ENCODE measurements at places on chromosomes 13 and 19.

- no peak for DNase-seq
These were observed 24.1 kb downstream of the KLF5 start for GRCh38 chr13:73082895-73083294.

DNA sequence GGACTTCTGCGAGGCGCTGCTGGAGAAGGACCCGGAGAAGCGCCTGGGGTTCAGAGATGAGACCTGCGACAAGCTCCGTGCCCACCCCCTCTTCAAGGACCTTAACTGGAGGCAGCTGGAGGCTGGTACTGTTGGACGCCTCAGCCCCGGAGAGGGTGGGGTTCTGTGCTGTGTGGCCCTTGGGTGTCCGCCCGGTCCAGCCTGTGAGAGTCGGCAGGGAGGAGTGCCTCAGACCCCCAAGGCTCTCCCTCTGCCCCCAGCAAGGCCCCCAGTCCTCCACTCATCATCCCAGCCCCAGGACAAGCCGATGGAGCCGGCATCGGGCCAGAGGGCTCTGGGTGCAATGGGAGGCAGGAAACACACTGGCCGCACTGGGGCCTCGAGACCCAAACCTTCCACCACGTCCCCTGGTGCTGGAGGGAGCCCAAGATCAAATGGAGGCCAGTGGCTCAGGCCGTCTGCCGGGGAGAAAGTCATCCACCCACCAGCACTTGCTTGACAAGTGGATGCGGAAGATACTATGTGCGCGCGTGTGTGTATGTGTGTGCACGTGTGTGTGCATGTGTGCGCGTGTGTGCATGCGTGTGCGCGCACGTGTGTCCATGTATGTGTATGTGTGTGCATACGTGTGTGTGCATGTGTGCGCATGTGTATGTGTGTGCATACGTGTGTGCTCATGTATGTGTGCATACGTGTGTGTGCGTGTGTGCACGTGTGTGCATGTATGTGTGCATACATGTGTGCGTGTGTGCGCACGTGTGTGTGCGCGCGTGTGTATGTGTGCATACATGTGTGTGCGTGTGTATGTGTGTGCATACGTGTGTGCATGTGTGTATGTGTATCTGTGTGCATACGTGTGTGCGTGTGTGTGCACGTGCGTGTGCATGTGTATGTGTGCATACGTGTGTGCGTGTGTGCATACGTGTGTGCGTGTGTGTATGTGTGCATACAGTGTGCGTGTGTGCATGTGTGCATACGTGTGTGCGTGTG, 25.8 kb upstream of the TMEM255B start:
- DNase-seq, result no peak

- no peak for DNase-seq
These were observed 53.6 kb downstream of the WDFY2 start for GRCh38 chr13:51637852-51638215.

- DNase-seq, result no peak
These were observed 419.5 kb upstream of the ARGLU1 start for GRCh38 chr13:106987427-106987785.

- no peak for DNase-seq
These were observed 285.5 kb downstream of the UQCRFS1 start for GRCh38 chr19:28927456-28927855.

- DNase-seq, result peak; percentile 38
These were observed 99.7 kb upstream of the MIR17HG start for GRCh38 chr13:91247768-91248167.

- DNase-seq, result no peak
These were observed 210.9 kb downstream of the NALCN start for GRCh38 chr13:101205408-101205807.

DNA sequence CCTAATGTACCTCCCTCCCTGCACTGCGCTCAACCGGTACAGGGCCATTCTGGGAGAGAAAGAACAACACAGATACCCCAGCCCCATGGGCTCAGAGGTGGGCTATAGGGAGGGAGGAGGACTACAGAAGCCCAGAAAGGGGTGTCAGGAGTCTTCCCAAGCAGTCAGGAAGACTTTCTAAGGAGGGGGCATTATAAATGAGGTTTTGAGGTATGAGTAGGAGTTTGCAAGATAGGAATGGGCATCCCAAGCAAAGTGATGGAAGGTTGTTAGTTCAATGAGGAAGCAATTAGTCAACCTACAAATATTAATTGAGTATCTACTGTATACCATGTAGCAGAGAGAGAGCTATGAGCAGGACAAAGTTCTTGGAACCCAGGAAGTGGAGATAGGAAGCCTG, 6.3 kb upstream of the B3GNT3 start:
- no peak for DNase-seq

DNA sequence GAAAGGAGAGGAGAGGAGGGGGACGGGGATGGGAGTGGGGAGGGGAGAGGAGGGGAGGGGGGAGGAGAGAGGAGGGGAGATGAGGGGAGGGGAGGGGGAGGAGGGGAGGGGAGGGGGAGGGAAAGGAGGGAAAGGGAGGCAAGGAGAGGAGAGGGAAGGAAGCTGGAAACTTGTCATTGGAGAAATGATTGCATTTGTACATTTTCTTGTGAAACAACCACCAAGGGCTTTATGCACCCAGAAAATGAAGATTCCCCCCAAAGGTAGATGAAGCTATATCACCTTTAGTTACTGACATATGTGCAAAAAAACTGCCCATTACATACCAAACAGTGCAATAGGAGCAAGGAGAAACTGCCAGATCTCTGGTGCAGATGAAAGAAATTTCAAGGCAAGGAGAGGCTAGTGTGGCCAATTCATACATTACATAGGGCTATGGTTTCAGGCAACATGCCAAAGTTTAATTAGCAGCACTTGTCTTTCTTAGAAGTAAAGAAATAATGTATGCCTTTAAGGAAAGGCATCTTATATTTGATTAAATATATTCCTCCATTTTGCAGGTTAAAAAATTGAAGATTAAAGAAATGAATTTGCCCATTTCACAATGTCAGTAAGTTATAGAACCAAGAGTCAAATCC, 49.5 kb upstream of the STK24 start:
- no peak for DNase-seq

DNA sequence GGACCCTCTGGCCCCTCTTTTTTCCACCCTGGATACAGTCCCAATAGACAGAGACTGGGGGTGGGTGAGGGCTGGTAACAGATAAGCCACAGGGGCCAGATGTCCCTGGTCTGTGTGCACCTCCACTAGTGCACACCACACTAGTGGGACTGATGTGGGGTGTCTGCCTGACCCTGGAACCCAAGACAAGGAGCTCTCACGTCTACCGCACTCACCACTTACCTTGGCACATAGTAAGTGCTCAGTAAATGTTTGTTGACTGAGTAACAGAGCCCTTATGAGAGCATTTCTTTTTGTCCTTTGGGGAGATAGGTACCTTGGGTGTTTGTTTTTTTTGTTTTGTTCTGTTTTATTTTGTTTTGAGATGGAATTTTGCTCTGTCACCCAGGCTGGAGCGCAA, 23.1 kb upstream of the ZNF414 start:
- DNase-seq, result no peak

GRCh38 chr19:33434069-33434885, 60.8 kb downstream of the CEBPG start:
- no peak for DNase-seq

GRCh38 chr13:28100150-28101121, at the start of gene FLT3:
TSS of gene FLT3 (minus strand) at chr13:28100576. CDS start at chr13:28100510, 66 bp downstream.
- DNase-seq, result peak; percentile 71

DNA sequence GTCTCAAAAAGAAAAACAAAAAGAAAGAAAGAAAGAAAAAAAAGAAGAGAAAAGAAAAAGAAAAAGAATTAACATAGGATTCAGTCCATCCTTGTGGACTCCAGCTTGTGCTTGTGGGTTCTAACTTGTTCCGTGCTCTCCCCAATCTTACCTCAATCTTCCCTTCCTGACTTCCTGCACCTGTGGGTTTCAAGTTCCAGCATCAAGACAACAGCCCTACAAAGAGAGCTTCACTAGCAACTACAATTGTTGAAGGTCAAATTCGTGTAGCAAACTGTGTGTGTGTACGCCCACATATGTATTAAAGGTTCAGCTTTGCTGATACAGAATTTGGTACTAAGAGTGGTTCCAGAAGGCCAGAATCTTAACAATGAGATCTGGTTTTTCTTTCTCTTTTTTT, 25.3 kb downstream of the FXYD5 start:
- no peak for DNase-seq

DNA sequence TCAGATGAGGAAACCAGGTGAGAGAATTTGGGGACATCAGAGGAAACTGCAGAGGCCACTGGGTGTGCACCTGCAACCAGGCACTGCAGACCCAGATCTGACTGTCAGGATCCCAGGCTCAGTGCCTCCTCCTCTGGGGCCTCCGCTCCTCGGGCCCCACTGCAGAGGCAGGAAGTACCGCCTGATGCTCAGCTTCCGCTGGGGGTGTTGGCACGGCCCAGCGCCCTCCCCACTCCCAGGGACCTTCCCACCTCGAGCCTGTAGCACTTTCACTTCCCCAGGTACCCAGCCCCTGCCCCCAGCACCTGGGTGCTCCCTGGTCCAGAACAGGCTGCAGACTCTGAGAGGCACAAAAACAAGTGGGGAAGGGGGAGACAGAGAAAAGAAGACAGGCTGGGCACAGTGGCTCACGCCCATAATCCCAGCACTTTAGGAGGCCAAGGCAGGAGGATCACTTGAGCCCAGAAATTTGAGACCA, 1.4 kb upstream of the CD37 start:
- DNase-seq, result peak; percentile 52

GRCh38 chr13:106220211-106220610, 315.3 kb downstream of the EFNB2 start:
- DNase-seq, result no peak

GRCh38 chr13:100836711-100837110, 162.1 kb upstream of the TMTC4 start:
- no peak for DNase-seq

GRCh38 chr19:33071887-33072286, 7.2 kb upstream of the RHPN2 start:
- no peak for DNase-seq

Data from suppressor macrophage treated with lipopolysaccharide for 1 hour (primary cell).